ENCODE measurements at places on chromosomes 13 and 19. TPM values are rescaled to one million over a fixed set of nuclear protein-coding genes. Genes with fewer than 3 reads are reported as not detected.

Gene MATK
- total RNA-seq, result not detected

GRCh38 chr19:55647732-55648584 is at the start of gene CCDC106:
Gene CCDC106 (plus strand): TSS chr19:55648212. CDS start chr19:55649047, 835 bp downstream.
- DNase-seq, result no peak

- no peak for DNase-seq
These were observed 20.3 kb downstream of the CEACAM16 start for GRCh38 chr19:44719262-44719701.

DNA sequence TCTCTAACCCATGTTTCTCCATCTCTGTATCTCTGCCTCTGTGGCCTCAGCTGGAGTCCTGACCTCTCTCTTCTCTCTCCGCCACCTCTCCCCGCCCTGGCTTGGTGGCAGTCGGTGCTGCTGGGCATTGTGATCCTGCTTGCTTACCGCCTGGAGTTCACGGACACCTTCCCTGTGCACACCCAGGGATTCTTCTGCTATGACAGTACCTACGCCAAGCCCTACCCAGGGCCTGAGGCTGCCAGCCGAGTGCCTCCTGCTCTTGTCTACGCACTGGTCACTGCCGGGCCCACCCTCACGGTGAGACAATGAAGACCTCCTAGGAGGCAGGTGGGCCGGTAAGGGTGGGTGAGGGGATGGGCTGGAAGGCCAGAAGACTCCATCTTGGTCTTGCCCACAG is 4.2 kb downstream of the PLPPR2 start:
- no peak for DNase-seq

DNA sequence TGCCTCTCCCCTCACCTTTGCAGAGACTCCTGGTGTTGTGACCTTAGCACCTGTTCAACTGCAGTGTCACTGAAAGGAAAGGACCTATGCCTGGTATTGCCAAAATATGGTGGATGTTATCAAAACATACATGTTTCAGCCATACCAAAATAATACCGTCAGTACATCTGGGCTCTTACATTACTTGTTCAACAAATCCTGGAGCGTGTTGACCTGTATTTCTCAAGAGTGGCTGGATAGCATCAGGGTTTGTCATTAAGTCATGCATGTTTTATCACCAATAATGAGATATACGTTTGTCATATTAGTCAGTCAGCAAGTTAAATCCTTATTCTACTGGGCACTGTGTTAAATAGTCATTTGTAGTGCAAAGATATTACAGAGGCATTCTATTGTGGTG is 290.8 kb downstream of the SHISA2 start:
- no peak for DNase-seq

GRCh38 chr13:83666141-83666540 is 216.1 kb downstream of the SLITRK1 start:
- no peak for DNase-seq

GRCh38 chr13:24925318-24926231 is 161.6 kb downstream of the RNF17 start:
- no peak for DNase-seq

All from HCT116 (cell line).